Activated gamma-delta T cell treated with anti-CD3 and anti-CD28 coated beads, Interleukin-2, amount 50 U/mL, for 16 hours (primary cell): ENCODE measurements at places on chromosomes 6 and 20.

DNA sequence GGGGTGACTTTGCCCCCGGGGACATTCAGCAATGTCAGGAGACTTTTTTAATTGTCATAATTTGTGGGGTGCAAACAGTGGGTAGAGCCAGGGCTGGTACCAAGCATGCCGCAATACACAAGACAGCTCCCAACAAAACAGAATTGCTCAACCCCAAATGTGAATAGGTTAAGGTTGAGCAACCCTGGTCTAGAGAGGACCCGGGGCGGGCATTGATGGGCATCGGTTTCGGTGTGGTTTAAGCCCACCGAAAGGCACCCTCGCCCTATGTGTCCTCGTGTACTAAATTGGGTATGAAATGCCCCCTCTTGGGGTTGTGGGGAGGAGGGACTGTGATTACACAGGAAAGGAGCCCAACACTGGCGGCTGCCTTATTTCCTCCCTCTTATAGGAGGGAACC is 36.0 kb downstream of the KIAA1755 start:
- DNase-seq = no peak

DNA sequence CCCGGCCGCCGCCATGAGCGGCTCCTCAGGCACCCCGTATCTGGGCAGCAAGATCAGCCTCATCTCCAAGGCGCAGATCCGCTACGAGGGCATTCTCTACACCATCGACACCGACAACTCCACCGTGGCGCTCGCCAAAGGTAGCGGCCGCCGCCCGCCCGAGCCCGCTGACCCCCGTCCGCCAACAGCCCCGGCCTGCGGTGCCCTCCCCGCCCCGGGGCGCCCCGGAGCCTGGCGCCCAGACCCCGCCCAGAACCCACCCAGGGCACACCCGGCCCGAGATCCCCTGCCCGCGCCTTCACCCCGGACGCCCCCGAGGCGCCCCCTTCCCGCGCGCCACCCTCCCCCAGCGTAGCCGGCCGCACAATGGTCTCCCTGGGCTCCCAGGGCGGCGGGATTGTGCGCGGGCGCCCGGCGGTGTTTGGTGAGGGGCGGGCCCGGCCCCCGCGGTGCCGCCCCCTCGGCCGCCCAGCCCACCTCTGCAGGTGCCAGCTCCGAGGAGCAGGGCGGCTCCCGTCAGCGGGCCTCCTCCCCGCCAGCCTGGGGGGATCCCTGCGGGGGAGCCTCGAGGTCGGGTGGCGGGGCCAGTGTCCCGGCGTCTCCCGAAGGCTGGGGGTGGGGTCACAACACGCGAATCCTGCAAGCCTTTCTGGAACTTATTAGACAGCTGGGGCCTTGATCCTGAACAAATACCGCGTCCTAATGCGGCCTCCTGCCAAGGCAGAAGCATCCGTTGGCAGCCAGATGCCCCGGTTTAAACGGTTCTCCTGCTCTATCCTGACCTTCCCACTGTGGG is 577 bp downstream of the LSM14B start:
- no peak for DNase-seq

GRCh38 chr6:81756690-81757089 is 4.2 kb upstream of the TENT5A start:
- no peak for DNase-seq

GRCh38 chr6:53227847-53228246 is 79.2 kb upstream of the GCM1 start:
- no peak for DNase-seq

- no peak for DNase-seq
Observed at GRCh38 chr6:107348224-107348623, 111.1 kb downstream of the PDSS2 start.

GRCh38 chr6:40794586-40794985 is 207.4 kb upstream of the LRFN2 start:
- DNase-seq = no peak
